ENCODE measurements at places on chromosomes 6 and 20. TPM values are rescaled to one million over a fixed set of nuclear protein-coding genes. Genes with fewer than 3 reads are reported as not detected.

TRIM31 gene
- not detected for total RNA-seq

DNA sequence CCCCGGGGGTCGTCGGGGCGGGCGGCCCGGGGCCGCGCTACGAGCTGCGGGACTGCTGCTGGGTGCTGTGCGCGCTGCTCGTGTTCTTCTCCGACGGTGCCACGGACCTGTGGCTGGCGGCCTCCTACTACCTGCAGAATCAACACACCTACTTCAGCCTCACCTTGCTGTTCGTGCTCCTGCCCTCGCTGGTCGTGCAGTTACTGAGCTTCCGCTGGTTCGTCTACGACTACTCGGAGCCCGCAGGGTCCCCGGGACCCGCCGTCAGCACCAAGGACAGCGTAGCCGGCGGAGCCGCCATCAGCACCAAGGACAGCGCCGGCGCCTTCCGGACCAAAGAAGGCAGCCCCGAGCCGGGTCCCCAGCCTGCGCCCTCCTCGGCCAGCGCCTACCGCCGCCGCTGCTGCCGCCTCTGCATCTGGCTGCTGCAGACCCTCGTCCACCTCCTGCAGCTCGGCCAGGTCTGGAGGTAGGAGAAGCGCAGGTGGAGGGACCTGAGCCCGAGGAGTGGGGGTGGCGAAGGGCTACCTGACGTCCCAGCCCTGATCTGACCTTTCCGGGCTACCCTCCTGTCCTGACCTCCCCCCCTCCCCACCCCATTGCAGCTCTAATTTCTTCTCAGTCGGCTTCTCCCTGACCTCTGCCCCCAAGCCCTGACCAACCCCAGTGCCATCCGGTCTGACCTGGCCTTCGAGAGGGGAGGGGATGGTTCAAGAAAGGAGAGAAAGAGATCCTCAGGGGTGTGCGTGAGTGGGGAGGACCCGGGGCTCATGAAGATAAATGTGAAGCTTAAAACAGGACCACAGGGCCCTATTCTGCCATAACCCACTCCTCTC is 558 bp downstream of the XKR7 start:
- H3K27ac ChIP-seq = no peak overlapping the region
- DNase-seq = peak; percentile 92
- no peaks in the 10 kb centered on the region for H3K27me3 ChIP-seq

ULBP2 gene
- not detected for total RNA-seq

DNA sequence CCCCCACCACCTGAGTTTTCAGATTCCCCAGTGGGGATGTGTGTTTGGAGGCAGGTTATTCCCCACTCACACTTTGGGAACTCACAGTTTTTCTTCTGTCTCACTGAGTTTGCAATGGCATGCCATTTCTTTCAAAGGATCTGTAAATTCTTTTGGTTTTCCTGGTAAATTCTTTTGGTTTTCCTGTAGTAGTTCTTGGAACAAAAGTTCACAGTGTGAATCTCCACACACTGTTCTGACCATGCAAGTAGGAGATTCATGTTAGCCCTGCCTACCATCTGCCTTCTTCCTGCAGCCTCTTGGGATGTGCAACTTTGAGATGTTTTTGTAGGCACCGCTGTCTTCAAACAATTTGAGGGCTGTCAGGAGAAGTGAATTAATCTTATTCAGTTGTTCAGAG is 165.6 kb upstream of the OGFRL1 start:
- H3K36me3 ChIP-seq = no peaks in the 10 kb centered on the region
- DNase-seq = no peak
- no peak overlapping the region for H3K27ac ChIP-seq
- no peaks in the 10 kb centered on the region for H3K4me1 ChIP-seq
- H3K27me3 ChIP-seq = no peaks in the 10 kb centered on the region
- H3K4me3 ChIP-seq = no peak overlapping the region

- H3K27me3 ChIP-seq = no peaks in the 10 kb centered on the region
- no peak for DNase-seq
- no peak overlapping the region for H3K4me3 ChIP-seq
- H3K27ac ChIP-seq = no peak overlapping the region
- peaks cover 8% of the 10 kb centered on the region for H3K36me3 ChIP-seq
Measured at GRCh38 chr20:1561350-1561749, 3.8 kb upstream of the SIRPD start.

SLC22A23 gene
- 22.2 TPM for total RNA-seq

DNA sequence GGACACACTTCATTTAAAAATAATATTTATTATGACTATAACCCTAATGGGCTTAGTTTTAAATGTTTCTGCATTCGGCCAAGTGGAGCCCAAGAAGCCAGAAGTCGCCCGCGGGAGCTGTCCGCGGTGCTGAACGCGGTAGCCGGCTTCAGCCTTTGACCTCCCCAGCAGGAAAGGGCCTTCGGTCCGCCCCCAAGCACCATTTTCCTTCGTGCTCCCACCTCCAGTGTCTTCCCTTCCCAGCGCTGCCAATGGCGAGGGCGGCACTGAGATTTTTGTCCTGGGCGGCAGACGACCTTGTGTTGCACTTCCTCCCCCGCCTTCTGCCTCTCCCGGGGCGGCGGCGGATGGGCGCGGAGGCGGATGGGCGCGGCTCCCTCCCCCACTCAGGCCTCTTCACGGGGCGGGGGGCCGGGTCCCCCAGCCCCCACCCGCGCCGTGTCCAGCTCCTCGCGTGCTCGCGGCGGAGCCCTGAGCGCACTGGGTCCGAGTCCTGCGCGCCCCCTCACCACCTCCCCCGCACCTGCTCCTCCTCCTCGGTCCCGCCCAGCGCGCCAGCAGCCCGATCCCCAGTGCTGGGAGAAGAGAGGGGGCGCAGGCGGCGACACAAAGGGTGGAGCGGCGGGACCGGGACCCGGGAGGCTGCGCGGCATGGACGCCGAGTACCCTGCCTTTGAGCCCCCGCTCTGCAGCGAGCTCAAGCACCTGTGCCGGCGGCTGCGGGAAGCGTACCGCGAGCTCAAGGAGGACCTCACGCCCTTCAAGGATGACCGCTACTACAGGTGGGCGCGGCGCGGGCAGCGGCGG is 23.6 kb upstream of the TMEM181 start:
- peaks cover 24% of the 10 kb centered on the region for H3K4me1 ChIP-seq
- no peaks in the 10 kb centered on the region for H3K36me3 ChIP-seq
- H3K27me3 ChIP-seq = peaks cover 26% of the 10 kb centered on the region
- H3K4me3 ChIP-seq = peak overlapping the region; percentile 57

Data from spleen (tissue), 13 donors.